ENCODE measurements at places on chromosomes 13 and 19.
A peak's percentile ranks its signal among the peaks of the same experiment; 100 is the strongest.

DNA sequence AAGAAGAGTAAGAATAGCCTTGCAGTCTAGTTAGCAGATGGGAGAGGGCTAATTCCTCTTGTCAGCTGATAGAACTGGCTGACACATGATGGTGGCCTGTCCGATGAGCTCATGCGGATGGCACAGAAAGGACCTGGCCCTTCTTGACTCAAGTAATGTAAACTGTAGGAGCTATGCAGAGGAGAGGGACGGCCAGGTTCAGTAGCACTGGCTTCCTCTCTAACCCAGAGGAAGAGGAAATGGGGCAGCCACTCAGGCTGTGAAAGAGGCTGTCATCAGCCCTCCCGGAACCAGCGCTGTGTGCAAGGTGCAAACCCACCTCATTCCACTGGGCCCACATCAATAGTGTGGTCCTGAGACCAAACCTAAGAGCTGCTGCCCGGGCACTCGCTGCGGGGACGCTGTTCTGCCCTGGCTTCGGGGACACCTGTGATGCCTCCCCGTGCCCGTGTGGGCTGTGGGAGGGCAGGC is 30.8 kb upstream of the USE1 start:
- DNase-seq, result peak; percentile 57

GRCh38 chr19:53132141-53132991 is at the start of gene ZNF415:
TSS of gene ZNF415 (minus strand) at chr19:53132910. CDS start at chr19:53122676, 10,234 bp downstream.
- DNase-seq, result peak; percentile 95

DNA sequence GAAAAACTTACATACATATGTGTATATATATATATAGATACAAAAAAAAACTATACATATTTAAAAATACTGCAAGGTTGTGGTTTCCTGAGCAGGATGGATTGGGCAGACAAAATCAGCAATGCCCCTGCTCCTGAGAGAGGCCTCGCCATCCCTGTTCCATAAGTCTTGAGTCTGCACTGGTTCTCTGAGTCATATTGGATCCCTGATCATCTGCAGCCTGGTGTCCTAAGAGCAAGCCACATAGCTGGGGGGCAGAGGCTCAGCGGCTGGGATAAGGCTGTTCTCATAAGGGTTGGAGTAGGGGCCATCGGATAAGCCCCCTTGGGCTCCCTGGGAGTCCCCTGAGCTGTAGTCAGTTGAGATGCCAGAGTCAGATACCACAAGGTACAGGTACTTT is 3.3 kb downstream of the SWSAP1 start:
- DNase-seq, result no peak

DNA sequence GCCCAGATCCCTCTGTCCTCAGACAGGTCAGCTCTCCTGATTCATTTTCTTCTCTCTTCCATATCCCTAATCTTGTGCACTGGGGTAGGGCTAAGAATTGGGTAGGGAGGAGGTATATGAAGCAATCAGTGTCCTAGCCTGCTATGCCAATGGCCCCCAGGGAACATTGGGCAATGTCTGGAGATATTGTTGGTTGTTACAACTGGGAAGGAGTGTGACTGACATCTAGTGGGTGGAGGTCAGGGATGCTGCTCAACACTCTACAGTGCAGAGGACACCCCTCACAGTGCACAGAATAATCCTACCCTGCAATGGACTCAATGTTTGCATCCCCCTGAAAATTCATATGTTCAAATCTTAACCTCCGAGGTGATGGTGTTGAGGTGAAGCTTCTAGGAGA is 57.5 kb downstream of the CPAMD8 start:
- no peak for DNase-seq

- no peak for DNase-seq
Measured at GRCh38 chr19:29943615-29944014, 1.6 kb downstream of the URI1 start.

GRCh38 chr19:900302-901111 is 7.2 kb downstream of the RNU6-9 start:
- DNase-seq, result no peak

GRCh38 chr19:41795031-41795461 is 1.3 kb upstream of the CEACAM3 start:
- peak; percentile 54 for DNase-seq

GRCh38 chr19:39637891-39638290 is 17.8 kb upstream of the LGALS16 start:
- no peak for DNase-seq

GRCh38 chr13:76023652-76024051 is 387.5 kb downstream of the LMO7 start:
- no peak for DNase-seq

GRCh38 chr19:16274447-16274846 is 50.2 kb upstream of the KLF2 start:
- no peak for DNase-seq

GRCh38 chr13:44287958-44288357 is 85.7 kb upstream of the SERP2 start:
- DNase-seq, result no peak

DNA sequence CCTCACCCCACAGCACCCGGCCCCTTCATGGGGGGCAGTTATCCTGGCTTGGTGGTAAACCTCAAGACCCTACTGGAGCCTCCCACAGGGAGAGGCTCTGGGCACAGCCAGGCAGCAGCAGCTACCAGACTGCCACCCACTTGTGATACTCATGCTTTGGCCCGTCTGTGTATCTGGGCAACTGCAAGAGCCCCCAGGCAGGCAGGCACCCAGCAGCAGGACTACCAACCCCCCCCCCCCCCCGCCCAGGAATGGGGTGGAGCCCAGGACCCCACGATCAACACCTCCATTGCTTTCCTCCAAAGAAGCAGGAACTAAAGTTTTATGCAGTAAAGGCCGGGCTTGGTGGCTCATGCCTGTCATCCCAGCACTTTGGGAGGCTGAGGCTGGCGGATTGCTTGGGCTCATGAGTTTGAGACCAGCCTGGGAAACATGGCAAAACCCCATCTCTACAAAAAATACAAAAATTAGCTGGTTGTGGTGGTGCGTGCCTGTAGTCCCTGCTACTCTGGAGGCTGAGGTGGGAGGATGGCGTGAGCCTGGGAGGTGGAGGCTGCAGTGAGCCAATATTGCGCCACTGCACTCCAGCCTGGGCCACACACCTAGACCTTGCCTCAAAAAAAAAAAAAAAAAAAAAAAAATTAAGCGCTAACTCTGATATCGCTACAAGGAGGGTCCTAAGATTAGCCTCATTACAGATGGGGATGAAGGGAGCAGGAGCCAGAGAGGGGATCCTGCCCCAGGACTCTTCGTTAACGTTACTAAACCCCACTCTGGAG is 1.1 kb upstream of the LYL1 start:
- no peak for DNase-seq

DNA sequence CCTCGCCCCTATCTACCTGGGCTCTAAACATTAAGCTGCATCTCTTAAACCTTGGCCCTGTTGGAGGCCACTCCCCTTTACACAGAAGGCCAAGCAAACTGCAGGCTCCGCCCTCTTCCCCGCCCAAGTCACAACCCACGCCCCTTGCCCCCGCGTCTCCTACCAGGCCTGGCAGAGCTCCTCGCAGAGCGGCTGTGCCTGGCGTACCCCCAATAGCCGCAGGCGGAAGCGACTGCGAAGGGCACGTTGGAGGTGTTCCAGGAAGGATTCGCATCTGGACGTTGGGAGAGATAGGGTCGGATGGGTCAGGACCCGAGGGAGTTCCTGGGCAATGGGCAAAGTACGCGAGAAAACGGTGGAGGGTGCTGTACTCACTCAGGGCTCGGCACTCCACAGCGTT is 5.9 kb downstream of the RTBDN start:
- peak; percentile 76 for DNase-seq

DNA sequence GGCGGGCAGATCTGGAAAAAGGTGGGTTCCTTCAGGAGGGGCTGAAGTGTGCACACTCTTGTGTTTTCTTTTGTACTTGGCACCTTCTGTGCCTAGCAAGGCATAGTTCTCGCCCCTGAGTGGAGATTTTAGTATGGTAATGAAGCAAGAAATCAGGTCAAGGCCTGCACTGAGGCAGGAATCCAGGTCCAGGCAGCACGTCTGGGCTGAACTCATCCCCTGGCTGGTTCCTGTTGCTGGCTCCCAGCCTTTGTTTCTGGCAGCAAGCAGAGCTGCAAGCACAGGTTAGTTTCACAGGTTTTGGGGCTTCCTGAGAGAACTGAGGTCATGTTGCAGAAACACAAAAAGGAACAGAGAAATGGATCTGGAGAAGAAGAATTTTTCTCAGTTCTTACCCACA is 21.2 kb downstream of the SIGLEC7 start:
- no peak for DNase-seq

GRCh38 chr13:94433055-94433961 is 46.2 kb downstream of the DCT start:
- DNase-seq, result peak; percentile 22

GRCh38 chr13:109790942-109791605 is 4.7 kb upstream of the IRS2 start:
- DNase-seq, result peak; percentile 57

DNA sequence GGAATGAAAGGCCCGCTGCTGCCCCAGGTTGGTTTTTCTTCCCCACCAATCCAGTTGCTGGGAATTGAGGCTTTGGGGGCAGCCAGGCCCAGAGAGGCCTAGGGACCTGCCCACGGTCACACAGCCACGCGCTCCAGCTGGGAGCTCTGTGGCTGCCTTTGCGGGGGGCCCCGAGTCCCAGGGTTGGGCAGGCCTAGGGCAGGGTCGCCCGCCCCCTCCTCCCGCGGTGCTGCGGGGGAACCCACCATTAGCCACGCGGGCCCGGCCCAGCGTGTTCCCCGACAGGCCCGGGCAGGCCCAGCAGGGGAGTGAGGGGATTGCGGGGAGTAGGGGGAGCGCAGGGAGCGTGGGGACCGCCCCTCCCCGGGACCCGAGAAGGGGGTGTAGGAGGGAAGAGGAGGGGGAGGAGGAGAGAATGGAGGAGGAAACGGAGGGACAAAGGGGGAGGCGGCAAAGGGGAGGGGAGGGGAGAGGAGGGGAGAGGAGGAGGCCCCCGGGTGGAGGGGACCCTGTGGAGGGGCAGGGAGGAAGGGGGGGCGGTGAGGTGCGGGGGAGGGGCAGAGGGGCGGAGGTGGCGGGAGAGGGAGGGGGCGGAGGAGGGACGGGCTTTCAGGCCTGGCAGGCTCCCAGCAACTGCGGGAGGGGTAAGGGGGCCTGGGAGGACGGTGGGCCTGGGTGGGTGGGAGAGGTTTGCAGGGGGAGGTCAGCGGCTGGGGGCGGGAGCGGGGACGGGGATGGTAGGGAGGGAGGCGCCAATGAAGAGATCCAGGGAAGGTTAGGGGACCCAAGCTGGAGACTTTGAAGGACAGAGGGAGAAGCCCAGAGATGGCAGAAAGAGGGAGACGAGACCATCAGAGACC is 12.9 kb upstream of the TLE2 start:
- DNase-seq, result no peak

GRCh38 chr13:23087880-23088279 is 92.9 kb upstream of the SGCG start:
- peak; percentile 18 for DNase-seq

GRCh38 chr13:113184568-113185440 is 23.7 kb downstream of the PCID2 start:
- no peak for DNase-seq

GRCh38 chr13:73998631-73999030 is 135.6 kb downstream of the KLF12 start:
- DNase-seq, result no peak

DNA sequence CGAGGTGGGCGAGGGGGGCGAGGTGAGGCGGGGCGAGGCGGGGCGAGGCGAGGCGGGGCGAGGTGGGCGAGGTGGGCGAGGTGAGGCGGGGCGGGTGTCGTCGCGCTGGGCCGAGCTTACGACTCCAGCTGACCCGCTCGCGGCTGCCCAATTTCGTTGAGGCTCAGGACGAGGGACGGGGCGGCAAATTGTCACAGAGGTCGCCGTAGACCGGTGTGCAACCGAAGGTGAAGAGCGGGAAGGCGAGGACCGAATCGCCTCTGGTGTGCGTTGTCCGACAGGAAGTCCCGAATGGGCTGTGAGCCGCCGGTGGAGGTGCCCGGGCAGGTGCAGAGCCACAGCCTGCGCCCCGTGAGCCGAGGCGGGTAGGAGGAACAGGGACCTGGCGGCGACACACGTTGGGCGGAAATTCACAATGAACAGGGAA is at the start of gene LACC1:
Gene LACC1, plus strand, starts transcription at position 150 of the 427 bp plus-strand sequence. CDS start 1,082 bp downstream, outside the sequence.
- DNase-seq, result peak; percentile 55

GRCh38 chr19:45817725-45818301 is 2.7 kb upstream of the RSPH6A start:
- DNase-seq, result no peak

GRCh38 chr19:5142725-5143097 is 173.8 kb downstream of the KDM4B start:
- no peak for DNase-seq

GRCh38 chr19:7368456-7368855 is 19.7 kb downstream of the ARHGEF18 start:
- DNase-seq, result no peak

- DNase-seq, result no peak
Measured at GRCh38 chr19:46365561-46365960, 18.7 kb downstream of the PPP5C start.

- DNase-seq, result no peak
Measured at GRCh38 chr13:48585456-48585840, 52.6 kb upstream of the RCBTB2 start.

Measured in small intestine (tissue), 16 donors.